ENCODE measurements at places on chromosomes 5 and 9.

DNA sequence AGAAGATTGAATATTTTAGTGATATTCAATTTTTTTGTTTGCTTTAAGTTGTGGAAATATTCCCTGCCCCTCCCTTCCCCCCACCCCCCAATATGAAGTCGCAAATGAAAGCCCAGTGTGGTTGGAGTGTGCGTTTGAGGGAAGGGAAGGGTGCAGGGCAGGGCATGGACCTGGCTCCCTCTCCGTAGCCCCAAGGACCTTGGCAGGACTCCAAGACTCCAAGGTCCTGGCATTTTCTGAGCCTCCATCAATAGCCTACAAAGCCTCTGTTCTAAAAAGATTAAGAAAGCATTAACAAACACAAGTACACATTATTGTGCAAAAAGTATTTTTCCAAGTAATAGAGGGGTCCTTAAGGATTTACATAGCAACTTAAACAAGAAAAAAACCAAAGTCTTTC lies 38.8 kb upstream of the PTPN3 start:
- no peak for DNase-seq

DNA sequence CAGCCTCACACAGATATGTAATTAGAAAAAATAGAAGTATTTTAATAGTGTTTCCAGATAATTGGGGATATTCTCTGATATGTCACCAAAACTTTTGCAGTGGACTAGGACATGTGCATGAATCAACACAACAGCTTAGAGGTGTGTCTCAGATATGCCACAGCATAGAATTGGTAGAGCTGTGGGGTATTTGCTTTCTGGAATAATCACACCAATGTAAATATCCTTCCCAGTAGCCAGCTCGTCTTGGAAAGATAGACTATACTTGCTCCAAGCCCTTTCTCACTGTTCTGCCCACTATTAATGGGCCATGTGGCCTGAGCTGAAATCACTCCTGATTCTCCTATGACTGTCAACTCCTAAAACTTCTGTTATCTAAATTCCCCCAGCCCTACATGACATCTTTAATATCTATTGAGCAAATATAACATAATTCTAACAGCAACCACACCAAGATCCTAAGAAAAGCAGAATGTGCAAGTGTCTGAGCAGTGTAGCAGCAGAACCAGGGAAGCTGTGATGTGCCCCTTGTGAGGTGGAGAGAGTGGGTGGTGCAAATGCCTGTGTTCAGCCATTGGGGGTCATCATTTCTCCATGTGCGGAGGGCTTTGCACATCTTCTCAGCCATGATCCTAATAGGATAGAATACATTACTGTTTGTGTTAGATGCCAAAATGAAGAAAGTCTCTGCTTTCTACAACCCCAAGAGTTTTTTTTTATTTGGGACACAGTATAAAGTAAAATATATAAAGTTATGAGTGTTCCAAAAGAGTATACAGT lies 65.0 kb downstream of the MELK start:
- no peak for DNase-seq

GRCh38 chr9:133939171-133939785 lies 52.8 kb downstream of the VAV2 start:
- DNase-seq: no peak

- no peak for DNase-seq
Measured at GRCh38 chr5:149870232-149870631, 74.4 kb downstream of the PDE6A start.
